ENCODE measurements at places on chromosomes 5 and 9.

- DNase-seq = no peak
These were observed 1.9 kb upstream of the BRD3 start for GRCh38 chr9:134069480-134070399.

GRCh38 chr5:36723912-36724311 is 117.5 kb downstream of the SLC1A3 start:
- no peak for DNase-seq

DNA sequence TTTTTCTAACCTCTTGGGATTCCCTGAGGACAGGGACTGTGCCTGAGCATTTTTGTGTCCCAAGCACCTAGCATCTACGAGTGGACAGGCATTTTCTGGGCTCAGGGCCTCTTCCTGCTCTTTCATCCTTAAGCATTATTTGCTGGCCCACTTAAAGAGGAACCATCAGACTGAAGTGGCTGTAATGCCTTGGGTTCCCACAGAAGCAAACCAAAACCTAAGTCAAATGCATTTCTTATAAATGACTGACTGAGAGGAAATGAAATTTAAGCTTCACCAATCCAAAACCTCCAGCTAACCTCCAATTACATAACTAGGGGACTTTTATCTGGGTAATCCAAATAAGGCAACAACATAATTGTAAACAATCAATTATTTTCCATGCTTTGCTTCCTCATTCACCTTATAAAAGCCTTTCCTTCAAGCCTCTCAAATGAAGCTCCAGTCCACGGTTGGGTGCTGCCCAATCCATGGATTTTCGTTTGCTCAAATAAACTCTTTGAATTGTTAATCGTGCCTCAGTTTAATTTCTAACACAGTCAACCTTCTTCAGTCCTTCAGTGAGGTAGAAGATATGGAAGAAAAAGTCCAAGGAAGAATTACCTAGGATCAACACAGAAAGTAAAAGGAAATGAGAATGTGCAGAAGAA is 25.3 kb upstream of the SLC31A2 start:
- DNase-seq = no peak

DNA sequence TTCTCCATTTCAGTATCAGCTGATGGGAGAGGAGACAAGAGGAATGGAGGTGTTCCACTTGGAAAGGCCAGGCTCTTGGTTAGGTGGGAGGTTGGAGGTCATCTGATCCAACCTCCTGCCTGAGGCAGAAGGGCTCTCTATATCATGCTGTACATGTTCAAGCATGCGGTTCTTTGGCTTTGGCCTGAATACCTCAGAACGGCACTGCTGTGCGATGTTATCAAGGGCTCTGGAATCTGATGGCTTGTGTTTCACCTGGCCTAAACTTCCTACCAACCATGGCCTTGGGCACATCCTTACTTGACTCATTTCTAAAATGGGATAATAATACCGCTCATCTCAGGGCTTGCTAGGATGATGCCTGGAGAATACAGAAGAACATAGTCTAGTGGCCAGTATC is 90.1 kb upstream of the FAM169A start:
- DNase-seq = no peak

DNA sequence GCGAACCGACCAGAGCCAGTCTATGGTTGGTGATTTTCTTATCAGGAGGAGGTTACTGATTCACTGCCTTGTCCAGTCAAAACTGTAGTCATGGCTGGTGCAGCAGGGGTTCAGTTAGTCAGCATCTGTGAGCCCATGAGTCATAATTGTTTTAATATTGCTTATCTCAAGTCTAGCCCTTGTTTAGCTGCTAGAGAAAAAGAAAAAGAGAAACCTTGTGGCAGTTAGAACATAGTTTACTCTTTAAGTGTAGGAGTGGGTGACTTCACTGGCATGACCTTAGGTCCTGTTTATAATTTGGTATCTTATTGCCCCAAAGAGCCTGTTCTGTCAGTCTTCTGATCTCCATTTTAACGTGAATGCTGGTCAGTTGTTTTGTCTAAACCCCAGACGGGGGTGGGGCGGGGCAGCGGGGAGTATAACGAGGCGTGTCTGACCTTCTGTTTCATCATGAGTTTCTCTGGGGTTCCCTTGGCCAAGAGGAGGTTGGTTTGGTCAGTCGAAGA is 76.9 kb upstream of the NFIL3 start:
- no peak for DNase-seq

- DNase-seq = no peak
These were observed 101.7 kb downstream of the GNA14 start for GRCh38 chr9:77546376-77546950.

- DNase-seq = no peak
These were observed 494 bp downstream of the CERT1 start for GRCh38 chr5:75510836-75511434.

DNA sequence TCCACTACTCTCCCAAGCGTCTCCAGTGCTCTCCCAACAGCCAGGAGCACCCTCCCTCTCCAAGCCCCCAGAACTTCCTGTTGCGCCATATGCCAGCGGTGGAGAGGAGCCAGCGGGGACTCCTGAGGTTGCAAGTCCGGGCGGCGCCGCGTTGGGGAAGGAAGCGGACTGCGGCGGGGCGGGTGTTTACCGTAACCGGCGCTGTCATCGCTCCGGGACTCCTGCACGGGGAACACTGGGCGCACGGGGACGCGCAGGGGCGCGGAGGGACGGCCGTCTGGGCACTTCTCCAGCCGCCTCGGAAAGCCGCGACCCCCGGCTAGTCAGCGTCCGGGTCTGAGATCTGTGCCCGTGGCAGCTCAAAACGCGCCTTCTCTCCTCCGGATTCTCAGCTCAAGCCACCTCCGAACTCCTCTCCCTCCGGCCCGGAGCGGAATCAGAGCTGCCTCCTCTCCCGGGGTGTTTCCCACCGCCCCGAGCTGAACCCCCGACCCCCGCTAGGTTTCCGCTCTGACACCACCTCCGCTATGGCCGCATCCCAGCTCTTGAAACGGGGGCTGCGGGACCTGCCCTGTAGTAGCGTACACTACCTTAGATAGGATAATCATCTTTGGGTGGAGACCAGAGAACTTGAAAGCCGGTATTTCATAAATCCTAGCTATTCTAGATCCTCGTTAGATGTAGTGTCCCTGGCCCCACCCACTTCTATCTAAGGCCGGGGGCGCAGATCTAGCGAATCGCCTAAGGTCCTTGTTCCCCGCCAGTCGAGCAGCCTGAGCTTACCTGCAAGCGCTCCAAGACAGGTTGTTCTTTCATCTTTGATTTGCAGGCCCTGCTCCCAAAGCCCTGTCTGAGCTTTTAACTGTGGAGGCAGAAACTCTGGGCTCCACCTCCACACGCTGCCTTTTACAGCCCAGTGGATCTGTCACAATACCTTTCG is at the start of gene TRPM6:
TSS of gene TRPM6 (minus strand) at position 881 of the 940 bp plus-strand sequence. CDS start at position 816, 65 bp downstream.
- DNase-seq = peak; percentile 32

DNA sequence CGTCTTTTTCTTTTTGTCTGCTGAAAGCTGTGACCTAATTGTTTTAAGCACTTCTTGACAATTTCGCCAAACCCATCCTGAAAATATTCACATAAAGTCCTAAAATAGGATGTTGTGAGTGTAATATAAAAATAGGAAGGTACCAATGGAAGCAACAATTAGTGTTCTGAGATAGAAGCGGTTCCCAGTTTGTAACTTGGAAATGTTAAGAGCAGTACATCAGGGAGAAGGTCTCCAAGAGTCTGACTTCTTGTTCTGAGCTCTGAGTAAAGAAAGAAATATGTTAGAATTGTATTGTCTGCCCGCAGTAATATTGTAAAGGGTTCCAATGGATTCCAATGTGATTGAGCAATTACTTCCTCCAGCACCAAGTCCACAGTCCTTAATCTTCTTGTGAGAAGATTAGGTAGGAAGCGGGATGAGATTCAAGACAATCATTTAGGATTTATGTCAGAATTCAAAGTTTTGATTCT is 3.9 kb downstream of the VCAN start:
- no peak for DNase-seq

DNA sequence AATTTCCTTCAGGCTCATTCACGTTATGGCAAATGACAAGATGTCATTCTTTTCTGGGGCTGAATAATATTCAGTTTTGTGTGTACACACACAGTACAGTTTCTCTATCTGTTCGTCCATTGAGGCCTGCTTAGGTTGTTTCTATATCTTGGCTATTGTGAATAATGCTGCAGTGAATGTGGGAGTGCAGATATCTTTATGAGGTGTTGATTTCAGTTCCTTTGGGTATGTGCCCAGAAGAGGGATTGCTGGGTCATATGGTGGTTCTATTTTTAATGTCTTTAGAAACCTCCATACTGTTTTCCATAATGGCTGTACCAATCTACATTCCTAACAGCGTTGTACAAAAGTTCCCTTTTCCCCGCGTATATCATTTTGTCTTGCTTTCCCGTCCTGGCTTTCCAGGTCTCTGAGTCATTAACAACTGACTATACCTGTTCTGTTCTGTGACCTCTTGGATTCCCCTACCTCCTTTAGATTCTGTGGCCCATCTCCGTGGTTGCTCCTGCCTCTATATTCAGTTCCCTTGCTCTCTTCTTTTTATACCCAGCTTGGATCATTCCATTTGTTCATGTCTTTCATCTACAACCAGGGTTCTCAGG is 6.8 kb downstream of the SNX30 start:
- no peak for DNase-seq

- DNase-seq = peak; percentile 99
These were observed at the start of gene STING1 for GRCh38 chr5:139482050-139482889. Gene STING1 (minus strand): TSS chr5:139482758. CDS start chr5:139481704, 1,054 bp downstream.

GRCh38 chr9:125805586-125805985 is 58.4 kb downstream of the PBX3 start:
- DNase-seq = no peak

DNA sequence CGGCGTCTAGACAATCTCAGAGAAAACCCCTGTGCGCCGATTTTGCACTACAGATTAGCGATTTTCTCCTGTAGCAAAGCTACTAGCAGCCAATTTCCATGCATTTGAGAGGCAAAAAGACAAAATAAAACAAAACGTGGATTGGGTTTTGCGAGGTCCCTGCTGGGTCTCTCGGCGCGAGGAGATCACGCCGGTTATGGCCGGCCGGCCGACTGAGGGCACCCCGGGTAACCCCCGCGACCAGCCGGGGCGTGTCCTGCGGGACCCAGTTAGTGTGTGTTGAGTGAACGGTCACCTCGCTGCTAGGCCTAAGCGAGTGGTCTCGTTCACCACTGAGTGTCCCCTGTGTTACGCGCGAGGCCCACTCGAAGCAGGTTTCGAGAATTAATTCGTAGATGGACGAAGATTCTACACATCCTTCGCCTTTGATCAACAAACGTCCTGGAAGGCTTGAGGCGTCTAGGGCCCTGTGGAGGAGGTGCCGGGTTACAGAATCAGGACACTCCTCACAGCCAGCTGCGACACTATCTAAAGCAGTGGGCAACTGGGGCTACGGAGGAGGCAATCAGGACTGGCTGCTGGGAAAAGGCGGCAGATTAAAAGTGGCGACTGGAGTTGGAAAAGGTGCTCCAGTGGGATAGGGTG is 764 bp upstream of the VDAC1 start:
- peak; percentile 69 for DNase-seq

GRCh38 chr5:156271569-156271968 is 55.4 kb upstream of the SGCD start:
- no peak for DNase-seq

DNA sequence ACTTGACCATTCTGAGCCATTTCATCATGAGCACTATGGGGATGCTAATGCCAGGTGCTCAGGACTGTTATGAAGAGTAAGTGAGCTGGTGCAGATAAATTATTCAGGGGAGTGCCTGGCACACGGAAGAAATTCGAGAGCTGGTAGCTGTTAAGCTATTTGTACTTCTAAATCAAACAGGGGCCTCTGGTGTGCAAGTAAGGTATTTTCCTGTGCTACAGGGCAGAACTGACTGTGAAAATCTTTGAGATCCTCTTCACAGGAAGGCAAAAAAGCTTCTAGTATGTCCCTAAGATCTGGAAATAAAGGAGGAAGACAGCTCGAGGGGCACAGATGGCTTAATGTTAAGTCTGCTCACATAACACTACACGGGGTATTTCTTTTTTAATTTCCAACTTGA is 106.3 kb upstream of the SPOCK1 start:
- DNase-seq = peak; percentile 15
